ENCODE measurements at places on chromosomes 1 and 21. TPM values are rescaled to one million over a fixed set of nuclear protein-coding genes. Genes with fewer than 3 reads are reported as not detected.

DNA sequence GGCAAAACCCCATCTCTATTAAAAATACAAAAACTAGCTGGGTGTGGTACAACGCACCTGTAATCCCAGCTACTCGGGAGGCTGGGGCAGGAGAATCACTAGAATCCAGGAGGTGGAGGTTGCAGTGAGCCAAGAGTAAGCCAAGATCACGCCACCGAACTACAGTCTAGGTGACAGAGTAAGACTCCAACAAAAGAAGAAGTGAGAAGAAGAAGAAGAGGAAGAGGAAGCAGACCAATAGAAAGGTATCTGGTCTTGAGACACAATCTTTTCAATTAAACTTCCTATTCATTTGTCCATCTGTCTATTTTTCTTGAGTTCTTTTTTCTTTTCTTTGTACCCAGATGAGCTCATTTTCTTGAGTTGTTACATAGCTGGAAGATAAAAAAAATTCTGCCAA lies 55.7 kb upstream of the ACADM start:
- H3K27me3 ChIP-seq: peaks cover under 1% of the 10 kb centered on the region
- no peak overlapping the region for H3K4me3 ChIP-seq

The EXO1 gene
- 53.8 TPM for total RNA-seq

DNA sequence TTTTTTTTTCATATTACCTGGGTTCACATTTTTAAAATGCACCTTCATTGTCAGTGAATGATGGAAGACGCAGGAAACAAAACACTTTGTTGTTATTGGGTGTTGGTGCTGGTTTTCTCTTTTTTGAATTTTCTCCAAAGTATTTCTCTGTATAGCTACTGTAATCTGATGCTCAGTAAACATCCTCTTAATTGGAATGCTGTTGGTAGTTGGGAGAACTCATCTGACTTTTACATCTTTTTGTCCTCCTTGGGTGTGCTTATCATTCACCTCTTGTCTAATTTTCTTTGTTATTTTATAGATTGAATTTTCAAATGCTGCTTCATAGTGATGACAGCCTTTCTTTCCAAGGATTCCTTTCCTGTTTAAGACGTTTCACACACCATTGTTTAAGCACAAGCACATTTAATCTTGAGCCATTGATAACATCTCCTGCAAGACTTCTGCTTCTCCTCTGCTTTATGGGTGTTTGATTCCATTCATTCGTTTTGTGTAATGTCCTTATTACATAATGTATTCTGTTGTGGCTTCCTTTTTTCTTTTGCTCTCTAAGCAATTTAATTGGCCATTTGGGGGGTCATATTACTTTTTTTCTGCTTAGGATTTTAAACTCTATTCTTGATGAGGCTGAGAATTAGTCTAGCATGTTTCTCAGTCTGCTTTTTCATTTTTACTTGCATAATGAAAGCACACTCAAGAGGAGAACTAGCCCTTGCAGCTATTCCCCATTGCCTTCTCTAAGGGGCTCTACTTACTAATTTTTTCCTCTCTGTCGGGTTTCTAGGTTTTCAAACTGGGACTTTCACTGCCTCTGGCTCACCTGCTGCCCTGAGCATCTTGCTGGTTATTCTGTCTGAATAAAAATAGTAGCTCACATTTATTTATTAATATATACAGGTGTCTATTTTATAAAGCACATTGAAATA lies 42.0 kb upstream of the CD34 start:
- DNase-seq: no peak
- no peaks in the 10 kb centered on the region for H3K36me3 ChIP-seq
- H3K4me1 ChIP-seq: no peaks in the 10 kb centered on the region
- H3K27me3 ChIP-seq: peaks cover 12% of the 10 kb centered on the region
- no peak overlapping the region for H3K4me3 ChIP-seq
- H3K27ac ChIP-seq: no peak overlapping the region

The SHISA4 gene
- 0.26 TPM for total RNA-seq

- H3K36me3 ChIP-seq: no peaks in the 10 kb centered on the region
- DNase-seq: no peak
- H3K4me1 ChIP-seq: no peaks in the 10 kb centered on the region
Observed at GRCh38 chr1:181173761-181174447, 85.4 kb downstream of the IER5 start.

The HSD3B2 gene
- total RNA-seq: not detected

GRCh38 chr1:161357073-161357472 lies 10.6 kb downstream of the CFAP126 start:
- H3K4me1 ChIP-seq: peaks cover 5% of the 10 kb centered on the region
- H3K4me3 ChIP-seq: no peak overlapping the region
- no peak overlapping the region for H3K27ac ChIP-seq
- no peaks in the 10 kb centered on the region for H3K27me3 ChIP-seq

- H3K4me1 ChIP-seq: peaks cover 13% of the 10 kb centered on the region
- H3K27ac ChIP-seq: no peak overlapping the region
- H3K27me3 ChIP-seq: no peaks in the 10 kb centered on the region
- H3K4me3 ChIP-seq: no peak overlapping the region
- H3K36me3 ChIP-seq: no peaks in the 10 kb centered on the region
- DNase-seq: no peak
Observed at GRCh38 chr1:205508227-205508714, 3.8 kb downstream of the CDK18 start.

GRCh38 chr21:22650226-22650625 lies 1652.0 kb downstream of the NCAM2 start:
- no peak overlapping the region for H3K4me3 ChIP-seq
- no peak for DNase-seq
- no peaks in the 10 kb centered on the region for H3K4me1 ChIP-seq
- H3K36me3 ChIP-seq: no peaks in the 10 kb centered on the region
- H3K27ac ChIP-seq: no peak overlapping the region

All from activated CD4-positive, alpha-beta T cell treated with anti-CD3 and anti-CD28 coated beads for 36 hours (primary cell).